ENCODE measurements at places on chromosomes 5 and 9.

DNA sequence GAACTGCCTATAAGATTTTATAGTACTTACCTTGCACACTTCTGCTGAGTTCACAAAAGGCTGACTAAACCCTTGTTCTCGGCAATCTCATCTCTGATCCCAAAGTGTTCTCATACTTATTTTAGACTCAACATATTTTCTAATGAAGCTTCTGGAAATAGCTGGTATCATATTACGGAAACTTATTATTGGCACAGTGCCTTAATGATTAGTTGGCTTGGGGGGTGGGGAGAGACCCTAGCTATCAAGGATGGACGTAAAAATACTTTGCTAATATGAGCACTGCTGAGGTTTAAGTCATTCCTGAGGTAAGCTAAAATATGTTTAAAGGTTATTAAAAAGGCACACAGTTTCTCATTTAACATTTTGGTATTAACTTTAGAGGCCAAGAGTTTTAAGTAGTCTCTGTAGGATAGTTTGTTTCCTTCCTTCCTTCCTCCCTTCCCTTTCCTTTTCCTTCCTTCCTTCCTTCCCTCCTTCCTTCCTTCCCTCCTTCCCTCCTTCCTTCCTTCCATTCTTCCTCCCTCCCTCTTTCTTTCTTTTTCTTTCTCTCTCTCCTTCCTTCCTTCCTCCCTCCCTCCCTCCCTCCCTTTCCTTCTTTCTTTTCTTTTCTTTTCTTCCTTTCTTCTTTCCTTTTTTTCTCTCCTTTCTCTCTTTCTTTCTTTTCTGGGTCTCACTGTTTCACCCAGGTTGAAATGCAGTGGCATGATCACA is 31.5 kb downstream of the ZSWIM6 start:
- DNase-seq: no peak

DNA sequence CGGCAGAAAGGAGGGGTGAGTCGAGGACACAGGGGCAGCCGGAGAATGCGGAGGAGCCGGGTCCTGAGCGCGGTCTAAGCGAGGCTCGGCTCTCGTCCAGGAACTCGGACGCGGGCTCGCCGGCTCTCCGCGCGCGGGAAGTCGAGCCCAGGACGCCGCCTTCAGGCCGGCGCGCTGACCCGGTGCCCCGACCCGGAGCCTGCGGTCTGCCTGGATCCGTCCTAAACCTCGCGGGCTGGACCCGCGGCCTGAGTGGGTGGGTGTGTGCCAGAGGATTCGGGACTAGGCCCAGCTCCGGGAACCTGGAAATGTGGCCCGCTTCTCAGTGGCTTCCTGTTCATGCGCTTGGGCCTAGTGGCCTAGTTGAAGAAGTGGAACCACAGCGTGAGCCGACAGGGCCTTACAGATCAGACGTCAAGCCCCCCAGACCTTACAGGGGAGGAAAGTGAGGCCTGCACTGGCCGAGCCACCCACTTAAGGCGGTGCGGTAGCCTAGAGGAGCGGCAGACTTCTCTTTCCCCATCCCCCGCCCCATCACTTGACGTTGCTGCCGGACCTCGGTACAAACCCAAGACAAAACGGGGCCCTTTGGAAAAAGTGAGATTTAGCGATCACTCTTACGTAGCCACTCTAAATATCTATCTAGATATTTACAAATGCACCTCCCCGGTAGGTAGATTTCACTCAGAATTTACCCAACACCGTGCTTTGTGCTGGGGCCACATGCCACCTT is 1.2 kb downstream of the CDKN2B-AS1 start:
- DNase-seq: no peak

DNA sequence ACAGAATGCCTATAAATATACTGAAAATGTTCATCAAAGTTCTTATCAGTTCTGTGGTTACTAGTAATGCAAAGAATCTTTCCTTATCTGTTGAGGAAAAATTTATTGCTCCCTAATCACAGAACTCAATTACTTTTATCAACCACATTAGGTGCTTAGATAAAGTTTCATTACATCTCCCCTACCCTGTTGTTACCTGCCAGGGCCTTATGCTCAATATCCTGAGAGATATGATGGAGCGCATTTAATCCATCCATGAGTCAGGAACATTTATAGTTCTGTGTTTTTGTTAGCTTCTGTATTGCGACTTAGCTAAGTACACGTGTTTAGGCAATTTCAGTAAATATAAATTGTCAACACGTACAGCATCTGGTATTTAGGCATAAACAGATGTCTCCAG is 164.3 kb upstream of the ST8SIA4 start:
- no peak for DNase-seq

DNA sequence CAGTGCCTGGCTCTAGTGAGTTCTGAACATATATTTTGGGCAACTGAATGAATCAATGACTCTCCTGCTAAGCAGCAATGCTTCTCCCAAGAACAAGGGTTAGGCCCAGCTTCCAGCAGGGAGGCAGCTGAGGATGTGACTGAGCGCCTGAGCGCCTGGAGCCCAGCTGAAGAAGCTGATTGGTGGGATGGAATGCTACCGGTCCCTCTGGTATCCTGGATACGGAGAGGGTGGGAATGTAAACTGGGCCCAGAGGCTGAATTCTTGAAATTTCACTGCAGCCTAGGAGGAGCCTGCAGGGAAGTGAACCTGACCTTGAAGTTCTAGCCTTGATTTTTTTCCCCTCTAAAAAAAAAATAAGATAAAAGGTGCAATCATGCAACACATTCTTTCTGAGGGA is 43.2 kb downstream of the WWC1 start:
- DNase-seq: peak; percentile 90

- DNase-seq: no peak
These were observed 9.9 kb downstream of the PRDM6 start for GRCh38 chr5:123098767-123099513.

DNA sequence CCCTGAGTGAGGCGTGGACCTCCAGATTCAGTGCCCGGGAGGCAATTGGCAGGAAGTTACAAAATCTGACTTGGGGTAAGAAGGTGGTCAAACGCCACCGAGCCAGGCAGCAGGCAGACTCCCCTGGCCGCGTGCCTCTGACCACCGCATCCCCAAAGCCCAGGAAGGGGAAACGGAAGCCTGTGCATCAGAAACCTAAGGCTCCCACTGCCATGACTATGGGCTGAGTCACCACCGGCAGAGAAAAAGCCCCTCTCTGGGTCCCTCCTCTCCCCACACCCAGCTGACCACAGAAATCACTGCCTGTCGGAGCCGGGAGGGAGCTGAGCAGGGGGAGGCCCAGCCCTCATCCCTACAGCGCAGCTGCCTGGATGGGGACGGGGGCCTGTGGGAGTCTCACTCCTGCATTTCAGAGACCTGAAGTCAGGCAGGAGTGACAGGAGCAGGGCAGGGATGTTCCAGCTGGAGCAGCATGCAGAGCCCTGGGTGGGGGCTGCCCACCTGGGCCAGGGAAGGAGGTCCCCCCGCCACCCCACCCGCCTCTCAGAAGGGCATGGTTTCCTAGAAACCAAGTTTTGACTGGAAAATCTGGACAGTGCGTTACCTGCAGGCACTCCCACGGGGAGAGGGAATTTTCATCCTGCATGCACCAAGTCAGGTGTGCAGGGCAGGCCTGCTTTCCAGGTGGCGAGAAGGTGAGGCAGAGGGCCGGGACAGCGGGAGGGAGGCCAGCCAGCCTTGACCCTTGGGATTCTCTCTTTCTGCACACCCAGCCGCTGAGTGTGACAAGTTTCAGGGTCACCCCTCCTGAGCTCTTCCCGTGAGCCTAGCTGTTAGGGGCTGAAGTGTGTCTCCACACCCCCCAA is 68.2 kb downstream of the LRSAM1 start:
- DNase-seq: no peak

- DNase-seq: no peak
These were observed 620.9 kb upstream of the PTPRD start for GRCh38 chr9:11233696-11234095.

DNA sequence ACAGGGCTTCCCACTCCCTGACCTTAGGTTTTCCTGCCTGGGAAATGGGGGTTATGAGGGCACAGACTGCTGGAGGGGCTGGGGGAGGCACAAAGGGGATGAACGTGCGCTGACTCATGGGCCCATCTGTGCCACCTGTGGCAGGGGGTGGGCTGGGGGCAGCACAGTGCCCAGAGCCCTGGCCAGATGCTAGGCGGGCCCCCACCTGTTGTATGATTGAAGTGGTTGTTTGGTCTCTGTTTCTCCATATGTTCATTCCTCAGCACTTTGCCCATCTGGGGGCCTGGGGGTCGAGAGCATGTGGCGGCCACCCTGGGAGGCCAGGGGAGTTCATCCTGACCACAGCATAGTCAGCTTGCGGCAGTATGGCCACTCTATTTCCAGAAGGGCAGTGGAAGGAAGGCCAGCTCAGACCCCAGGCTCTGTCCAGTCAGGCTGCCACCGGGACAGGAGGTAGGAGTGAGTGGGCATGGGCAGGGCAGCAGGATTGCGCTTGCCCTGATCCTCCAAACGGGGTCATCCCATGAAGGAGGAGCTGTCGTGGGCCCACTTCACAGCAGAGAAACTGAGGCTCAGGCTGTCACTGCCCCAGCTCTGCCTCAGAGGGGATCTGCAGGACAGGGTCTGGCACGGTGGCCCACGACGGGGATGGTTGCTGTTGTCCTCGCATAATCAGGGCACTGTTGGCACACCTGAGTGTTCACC is 841 bp upstream of the NINJ1 start:
- DNase-seq: no peak

DNA sequence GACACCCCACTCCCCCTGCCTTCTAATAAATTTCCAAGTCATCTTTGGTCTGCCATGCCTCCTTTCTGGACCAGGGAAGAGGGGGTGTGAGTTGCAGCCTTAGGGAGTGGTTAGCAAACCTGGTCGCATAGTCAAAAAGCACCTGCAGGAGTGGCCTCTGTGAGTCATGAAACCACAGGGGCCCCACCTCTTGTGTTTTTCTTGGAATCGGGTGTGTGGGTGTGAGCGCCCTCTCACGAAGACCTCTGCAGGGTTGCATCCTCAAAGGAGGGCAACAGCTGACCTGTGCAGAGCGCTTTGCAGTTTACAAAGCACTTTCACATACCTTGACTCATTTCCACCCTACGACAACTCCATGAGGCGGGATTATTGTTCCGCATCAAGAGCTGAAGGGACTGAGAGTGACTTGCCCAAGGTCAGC is 36.8 kb upstream of the TEX48 start:
- no peak for DNase-seq

GRCh38 chr5:172954751-172955159 is 4.5 kb upstream of the RPL26L1 start:
- DNase-seq: no peak

- DNase-seq: no peak
These were observed 383.5 kb downstream of the GLIS3 start for GRCh38 chr9:3916411-3916810.

DNA sequence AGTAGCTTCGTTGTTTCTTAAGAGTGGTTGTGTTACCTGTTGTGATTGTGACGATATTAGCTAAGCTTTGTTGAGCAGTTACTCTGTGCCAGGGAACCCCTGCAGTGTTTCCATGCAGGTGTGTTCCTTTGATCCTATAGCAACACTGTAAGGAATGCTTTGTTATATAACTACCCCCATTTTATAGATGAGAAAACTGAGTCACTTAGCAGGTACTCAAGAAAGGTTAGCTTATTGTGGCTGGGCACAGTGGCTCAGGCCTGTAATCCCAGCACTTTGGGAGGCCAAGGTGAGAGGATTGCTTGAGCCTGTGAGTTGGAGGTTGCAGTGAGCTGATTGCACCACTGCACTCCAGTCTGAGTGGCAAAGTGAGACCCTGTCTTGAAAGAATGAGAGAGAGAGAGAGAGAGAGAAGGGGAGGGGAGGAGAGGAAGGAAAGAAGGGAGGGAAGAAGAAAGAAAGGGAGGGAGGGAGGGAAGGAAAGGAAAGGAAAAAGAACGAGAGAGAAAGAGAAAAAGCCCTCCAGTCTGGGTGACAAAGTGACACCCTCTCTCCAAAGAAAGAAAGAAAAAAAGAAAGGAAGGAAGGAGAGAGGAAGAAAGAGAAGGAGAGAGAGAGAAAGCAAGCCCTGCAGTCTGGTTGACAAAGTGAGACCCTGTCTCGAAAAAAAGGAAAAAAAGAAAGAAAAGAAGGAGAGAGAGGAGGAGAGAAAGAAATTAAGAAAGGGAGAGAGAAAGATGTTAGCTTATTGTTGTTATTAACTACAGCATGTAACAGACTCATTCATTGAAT is 85.6 kb upstream of the RARS1 start:
- DNase-seq: no peak

- DNase-seq: peak; percentile 13
These were observed 175.6 kb downstream of the TMEM161B start for GRCh38 chr5:88092958-88093605.

Data from NT2/D1 (cell line).